Midbrain (tissue), 1 donor: ENCODE measurements at places on chromosomes 1 and 21.

DNA sequence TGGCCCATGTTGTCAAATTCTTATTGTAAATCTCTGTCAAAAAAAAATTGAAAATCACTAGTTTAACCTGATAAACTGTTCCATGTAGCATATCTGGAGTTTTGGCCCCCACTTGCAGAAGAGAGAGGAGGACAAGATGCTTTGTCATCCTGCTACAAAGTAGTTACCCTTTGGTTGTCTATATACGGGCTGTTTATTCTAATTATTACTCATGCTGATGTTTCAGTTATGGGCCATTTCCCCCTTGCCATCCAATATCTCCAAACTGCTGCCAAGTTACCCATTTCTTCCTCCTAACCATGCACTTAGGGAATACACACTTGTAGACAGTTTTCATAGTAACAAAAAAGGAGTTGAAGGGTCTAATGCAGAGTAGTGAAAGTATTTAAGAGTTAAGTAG, 22.6 kb downstream of the STX12 start:
- DNase-seq, result no peak

- no peak for DNase-seq
These were observed 48.0 kb downstream of the DYRK1A start for GRCh38 chr21:37414292-37415253.

- no peak for DNase-seq
These were observed 8.8 kb upstream of the LAMB3 start for GRCh38 chr1:209661071-209661470.

DNA sequence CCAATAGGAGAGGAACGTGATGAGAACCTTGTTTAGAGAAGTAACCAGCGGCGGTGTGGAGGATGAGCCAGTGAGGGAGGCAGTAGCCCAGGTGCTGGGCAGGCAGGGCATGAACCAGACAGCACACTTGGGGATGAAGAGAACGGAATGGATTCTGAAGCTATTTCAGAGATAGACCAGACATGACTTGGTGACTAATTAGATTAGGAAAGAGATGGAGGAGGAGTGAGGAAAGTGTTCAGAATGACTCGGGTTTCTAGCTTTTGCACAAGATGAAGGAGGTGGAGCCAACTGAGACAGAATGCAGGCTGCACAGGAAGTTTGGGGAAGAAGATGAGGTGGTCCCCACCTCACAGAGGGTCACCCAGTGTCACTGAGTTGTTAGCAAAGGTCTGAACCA, 5.1 kb downstream of the PEF1 start:
- no peak for DNase-seq

DNA sequence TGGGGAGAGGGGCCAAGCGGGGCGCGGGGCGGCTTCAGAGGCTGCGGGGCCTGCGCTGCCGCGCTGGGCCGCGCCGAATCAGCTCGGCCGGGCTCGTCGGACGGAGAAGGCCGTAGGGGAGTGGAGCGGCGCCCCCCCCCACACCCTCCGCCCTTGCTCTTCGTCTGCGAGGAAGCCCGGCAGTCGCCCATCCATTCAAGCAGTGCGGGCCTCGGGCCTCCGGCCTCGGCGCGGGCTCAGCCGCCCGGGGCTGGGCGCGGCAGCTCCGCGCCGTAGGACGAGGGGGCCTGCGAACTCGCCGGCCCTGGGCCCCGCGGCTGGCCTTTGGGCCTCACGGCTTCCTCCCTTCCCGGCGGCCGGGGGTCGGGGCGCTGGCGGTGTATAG, 564 bp downstream of the CTPS1 start:
- no peak for DNase-seq

DNA sequence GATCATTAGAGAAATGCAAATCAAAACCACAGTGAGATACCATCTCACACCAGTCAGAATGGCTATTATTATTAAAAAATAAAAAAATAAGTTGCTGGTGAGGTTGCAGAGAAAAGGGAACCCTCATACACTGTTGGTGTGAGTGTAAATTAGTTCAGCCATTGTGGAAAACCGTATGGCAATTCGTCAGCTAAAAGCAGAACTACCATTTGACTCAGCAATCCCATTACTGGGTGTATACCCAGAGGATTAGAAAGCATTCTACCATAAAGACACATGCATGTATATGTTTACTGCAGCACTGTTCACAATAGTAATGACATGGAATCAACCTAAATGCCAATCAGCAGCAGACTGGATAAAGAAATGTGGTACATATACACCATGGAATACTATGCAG, 42.2 kb downstream of the GIPC2 start:
- no peak for DNase-seq

DNA sequence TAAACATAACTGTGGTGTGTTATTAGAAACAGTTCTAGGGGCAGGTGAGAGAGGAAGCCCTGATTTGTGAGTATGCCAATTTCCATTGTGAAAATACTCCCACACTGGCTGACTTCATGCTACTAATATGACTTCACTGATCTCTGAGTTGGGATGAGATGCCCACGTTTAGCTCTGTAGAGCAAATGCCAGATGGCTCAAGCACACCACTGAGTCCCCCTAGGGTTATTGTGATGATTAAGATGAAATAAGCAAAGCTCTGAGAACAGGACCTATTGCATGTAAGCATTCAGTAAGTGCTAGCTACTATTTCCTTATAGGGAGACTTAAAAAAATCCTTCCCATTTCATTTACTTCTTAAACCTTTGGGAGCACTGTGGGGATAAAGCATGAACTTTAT, 117.6 kb downstream of the CENPF start:
- no peak for DNase-seq

DNA sequence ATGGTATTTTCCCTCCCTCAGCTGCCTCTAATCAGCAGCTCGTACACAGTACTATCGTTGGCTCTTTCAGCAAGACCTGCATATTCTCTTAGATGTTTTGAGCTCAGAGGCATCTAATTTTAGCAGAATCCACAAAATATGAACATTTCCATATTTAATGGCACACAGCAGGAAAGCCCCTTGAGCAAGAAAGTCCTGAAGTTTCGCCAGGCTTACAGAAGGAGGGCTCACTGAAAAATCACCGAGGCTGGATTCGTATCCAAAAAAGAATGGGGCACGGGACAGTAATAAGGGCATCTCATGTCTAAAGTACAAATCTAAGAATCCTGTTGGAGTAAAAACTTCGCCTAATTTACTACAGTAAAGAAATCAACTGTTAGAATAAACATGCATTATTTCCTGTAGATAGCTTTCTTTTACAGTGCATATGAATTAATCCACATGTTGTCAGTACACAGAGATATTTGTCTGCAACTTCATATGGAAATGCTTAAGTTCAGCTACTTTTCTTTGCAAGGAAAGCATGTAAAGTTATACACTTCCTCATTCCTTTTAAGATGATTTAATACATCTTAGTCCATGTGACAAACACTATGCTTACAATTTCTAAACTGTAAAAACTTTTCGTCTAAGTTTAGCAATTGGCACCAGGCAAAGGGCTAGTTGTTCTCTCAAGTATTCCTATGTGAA, 1205.3 kb upstream of the ADGRL4 start:
- DNase-seq, result no peak

DNA sequence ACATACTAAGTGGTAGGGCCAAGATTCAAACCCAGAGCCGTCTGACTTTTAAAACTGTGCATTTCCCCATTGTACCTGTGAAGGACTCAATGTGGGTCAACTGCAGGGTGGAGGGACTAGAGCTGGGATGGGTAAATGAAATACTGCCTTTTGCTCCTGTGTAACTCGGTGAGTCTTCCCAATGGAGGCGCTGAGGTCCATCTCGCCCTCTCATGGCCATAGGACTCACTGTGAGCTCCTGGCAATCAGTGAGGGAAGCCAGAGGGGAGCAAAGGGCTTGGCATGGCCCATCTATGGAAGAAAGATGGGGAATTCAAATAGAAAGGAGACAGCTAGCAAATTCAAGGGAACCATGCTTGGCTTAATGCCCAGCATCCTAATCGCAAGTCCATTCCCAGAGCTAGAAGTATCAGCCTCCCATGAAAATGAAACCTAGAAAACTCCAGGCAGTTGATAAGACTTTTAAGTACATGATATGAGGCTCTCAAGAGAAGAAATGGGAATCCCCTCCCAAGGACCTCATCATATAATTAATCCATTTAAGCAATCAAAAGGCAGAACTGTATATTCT, 25.4 kb upstream of the CGN start:
- DNase-seq, result no peak

DNA sequence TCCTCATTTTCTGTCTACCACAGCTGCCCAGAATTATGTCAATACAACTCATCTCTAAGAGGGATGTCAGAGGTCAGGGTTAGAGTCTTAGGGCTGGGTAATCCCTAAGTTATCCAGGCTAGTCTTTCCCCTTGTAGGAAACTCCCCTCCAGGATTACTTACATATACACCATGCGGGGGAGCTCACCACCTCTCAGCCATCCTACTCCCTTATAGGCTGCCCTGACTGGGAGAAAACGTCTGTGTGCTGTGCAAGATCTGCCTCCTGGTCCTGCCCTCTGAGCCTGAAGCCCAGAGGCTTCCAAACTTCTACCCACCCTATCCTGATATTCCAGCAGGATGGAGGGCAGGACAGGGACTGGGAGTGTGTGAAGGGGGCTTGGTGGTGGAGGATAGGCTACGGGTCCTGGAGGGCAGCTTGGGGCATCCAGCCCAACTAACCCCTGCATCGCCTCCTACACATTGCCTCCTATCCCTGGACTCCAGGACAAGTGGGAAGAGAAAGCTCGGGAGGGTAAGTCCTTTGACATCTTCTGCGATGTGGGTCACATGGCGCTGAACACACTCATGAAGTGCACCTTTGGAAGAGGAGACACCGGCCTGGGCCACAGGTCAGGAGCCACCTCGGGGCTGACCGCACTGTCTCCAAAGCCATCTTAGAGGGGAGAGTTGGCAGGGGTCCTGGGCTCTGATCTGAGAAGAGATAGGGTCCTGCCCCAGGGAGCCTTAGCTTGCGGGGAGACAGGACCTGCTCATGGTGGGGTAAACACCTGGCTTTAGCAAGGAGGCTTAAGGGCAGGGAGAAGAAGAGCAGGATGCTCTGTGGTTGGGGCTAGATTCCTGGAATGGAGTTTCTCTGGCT, 14.4 kb downstream of the CYP4B1 start:
- no peak for DNase-seq

GRCh38 chr1:155717041-155717440, 28.1 kb downstream of the DAP3 start:
- DNase-seq, result no peak

DNA sequence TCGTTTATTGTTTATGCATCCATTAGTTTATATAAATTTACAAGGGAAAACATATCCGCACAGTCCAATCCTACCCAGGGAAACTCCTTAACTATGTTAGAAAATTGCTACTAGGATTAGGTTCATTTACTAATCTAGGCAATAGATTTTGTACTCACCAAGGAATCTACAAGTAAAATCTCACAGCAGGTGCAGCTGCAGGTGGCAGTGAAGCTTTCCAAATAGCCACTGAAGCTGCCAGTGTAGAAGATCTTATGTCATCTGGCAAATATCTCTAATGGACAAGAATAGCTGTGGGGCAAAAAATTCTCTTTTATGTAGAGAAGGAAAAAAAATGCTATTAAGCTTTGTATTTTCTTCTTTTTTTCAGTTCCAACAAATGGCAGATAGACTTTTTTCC, 963.4 kb upstream of the ADGRL4 start:
- DNase-seq, result no peak

DNA sequence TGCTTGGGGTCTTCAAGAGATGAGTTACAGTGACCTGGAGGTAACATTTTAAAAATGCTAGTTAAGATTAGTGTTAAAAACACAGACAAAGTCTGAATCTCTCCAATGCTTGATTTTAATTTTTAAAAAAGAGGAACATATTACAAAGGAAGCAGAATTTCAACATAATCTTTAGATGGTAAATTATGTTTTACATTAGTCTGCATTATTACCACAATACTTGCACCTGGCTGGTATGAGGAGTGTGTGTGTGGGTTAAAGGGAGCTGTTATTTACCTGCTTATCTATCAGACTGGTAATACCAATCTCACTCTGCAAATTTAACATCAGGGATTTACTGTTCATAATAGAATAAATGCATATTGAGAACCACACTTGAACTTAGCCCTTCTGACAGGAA, 10.3 kb upstream of the KCNJ15 start:
- no peak for DNase-seq

- no peak for DNase-seq
These were observed 36.6 kb downstream of the H3-3A start for GRCh38 chr1:226098870-226099835.

DNA sequence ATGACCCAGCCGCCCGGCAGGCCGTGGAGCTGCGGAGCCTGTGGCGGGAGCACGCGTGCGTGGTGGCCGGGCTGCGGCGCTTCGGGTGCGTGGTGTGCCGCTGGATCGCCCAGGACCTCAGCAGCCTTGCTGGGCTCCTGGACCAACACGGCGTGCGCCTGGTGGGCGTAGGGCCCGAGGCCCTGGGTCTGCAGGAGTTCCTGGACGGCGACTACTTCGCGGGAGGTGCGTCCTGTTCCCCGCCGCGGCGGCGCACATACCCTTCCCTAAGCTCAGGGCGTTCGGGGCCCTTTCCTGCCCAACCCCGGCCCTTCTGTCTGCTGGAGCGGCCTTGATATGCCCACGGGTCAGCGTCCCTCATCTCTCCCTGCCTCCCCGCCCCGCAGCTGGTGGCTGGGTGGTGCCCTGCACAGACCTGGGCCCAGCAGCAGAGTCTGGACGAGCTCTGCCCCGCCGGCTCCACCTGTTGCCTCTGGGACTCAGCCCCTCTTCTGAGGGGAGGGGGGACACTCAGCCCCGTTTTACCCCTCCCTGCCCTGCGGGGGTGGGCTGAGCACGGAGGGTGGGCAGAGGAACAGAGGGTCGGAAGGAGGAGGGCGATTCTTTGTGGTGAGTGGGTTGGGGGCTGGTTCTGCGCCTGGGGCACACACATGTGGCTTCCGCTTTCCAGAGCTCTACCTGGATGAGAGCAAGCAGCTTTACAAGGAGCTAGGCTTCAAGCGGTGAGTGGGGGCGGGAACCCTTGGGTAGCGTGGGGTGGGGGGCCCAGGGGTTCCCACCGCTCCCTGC, 688 bp downstream of the PRXL2B start:
- DNase-seq, result no peak

- DNase-seq, result no peak
These were observed 206.4 kb upstream of the FOXD3 start for GRCh38 chr1:63116016-63116415.

DNA sequence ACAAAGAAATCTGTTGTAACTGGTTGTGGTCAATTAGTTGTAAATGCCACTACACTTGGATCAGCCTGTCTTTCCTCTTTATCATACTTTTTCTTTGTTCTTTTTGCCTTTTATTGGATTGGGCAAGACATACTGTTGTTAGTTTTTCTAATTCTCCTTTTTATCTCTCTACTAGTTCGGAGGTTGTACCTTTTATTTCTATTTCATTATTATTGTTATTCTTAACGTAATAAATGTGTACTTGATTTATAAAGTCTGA, 59.2 kb downstream of the IVNS1ABP start:
- no peak for DNase-seq
